ENCODE measurements at places on chromosomes 13 and 19.

DNA sequence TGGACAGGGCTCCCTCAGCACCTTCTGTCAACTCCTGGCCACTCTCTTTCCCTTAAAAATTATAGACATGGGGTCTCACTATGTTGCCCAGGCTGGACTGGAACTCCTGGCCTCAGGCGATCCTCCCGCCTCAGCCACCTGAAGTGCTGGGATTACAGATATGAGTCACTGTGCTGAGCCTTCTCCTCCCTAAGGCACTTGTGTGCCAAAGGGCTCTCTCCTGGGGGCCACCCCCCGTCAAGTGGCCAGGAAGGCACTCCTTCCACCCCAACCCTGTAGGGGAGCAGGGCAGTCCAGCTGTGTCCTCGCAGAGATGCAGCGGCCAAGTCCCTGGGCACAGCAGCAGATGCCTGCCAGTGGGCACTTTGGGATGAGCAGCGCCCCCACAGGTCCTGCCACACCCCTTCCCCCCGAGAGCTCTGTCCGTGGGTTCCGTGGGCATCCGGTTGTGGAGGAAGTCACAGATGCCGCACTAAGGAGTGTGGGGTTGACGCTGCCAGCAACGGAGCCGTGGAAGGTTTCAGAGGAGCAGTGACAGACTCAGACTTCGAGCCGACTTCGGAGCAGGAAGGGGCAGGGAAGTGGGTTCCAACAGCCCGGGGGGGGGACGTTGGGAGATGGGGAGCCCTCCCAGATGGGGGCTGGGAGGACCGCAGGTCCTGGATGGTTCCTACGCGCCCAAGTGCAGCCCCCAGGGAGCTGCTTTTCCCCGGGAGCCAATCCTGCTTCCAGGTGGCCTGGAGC is 3.3 kb upstream of the UQCR11 start:
- no peak overlapping the region for H3K4me3 ChIP-seq
- no peaks in the 10 kb centered on the region for H3K36me3 ChIP-seq
- no peaks in the 10 kb centered on the region for H3K27me3 ChIP-seq
- peaks cover 21% of the 10 kb centered on the region for H3K4me1 ChIP-seq
- no peak overlapping the region for H3K27ac ChIP-seq

DNA sequence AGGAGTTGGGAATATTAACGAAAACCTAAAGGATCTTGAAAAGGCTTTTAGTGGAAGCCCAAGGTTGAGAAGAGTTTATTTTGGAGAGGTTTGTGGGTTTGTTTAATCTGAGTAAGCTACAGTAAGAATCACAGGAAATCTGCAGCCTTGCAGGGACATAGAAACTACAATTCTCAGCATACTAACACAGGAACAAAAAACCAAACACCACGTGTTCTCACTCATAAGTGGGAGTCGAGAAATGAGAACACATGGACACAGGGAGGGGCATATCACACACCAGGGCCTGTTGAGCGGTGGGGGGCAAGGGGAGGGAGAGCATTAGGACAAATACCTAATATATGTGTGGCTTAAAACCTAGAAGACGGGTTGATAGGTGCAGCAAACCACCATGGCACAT is 8.7 kb upstream of the SIAH3 start:
- H3K36me3 ChIP-seq, result no peaks in the 10 kb centered on the region
- H3K4me1 ChIP-seq, result no peaks in the 10 kb centered on the region
- H3K27me3 ChIP-seq, result no peaks in the 10 kb centered on the region
- DNase-seq, result no peak
- no peak overlapping the region for H3K27ac ChIP-seq
- H3K4me3 ChIP-seq, result no peak overlapping the region

GRCh38 chr13:41981951-41982715 is 21.2 kb upstream of the VWA8 start:
- H3K27me3 ChIP-seq, result no peaks in the 10 kb centered on the region
- DNase-seq, result no peak
- no peak overlapping the region for H3K4me3 ChIP-seq

- H3K27me3 ChIP-seq, result no peaks in the 10 kb centered on the region
- H3K4me3 ChIP-seq, result no peak overlapping the region
- no peak for DNase-seq
- H3K36me3 ChIP-seq, result no peaks in the 10 kb centered on the region
- no peaks in the 10 kb centered on the region for H3K4me1 ChIP-seq
These were observed 6.8 kb downstream of the LILRA1 start for GRCh38 chr19:54600212-54600611.

DNA sequence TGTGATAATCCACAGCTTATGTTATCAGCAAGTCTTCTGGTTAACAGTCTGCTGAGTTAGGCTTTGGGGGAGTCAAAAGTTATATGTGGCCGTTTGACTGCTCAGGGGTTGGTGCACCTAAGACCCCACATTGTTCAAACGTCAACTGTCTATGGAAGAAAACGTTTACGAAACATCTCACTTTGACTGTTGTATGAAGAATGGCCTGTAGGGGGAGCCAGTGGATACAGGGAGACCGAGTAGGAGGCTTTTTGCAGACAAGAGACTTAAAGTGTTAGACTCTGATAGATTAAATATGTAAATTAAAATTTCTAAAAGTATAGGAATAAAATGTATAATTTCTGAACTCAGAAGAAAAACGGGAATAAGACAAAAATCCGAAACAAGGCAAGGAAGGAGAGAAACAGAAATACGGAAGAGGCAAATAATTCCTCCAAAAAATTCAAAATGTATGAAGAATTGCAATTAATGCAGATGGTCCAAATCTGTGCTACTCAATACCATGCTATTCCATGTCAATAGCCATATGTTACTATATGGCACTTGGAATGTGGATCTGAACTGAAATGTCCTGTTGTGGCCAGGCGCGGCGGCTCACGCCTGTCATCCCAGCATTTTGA is 37.8 kb downstream of the TNFSF14 start:
- H3K4me3 ChIP-seq, result no peak overlapping the region
- peak; percentile 80 for DNase-seq
- no peaks in the 10 kb centered on the region for H3K27me3 ChIP-seq
- H3K4me1 ChIP-seq, result peaks cover 3% of the 10 kb centered on the region

- no peaks in the 10 kb centered on the region for H3K27me3 ChIP-seq
- H3K4me3 ChIP-seq, result no peak overlapping the region
- no peaks in the 10 kb centered on the region for H3K36me3 ChIP-seq
- H3K27ac ChIP-seq, result no peak overlapping the region
- no peaks in the 10 kb centered on the region for H3K4me1 ChIP-seq
- no peak for DNase-seq
These were observed 458.9 kb downstream of the SLITRK1 start for GRCh38 chr13:83423381-83423780.

GRCh38 chr13:97212601-97213040 is 9.5 kb upstream of the MBNL2 start:
- no peaks in the 10 kb centered on the region for H3K36me3 ChIP-seq
- H3K4me3 ChIP-seq, result no peak overlapping the region
- no peaks in the 10 kb centered on the region for H3K27me3 ChIP-seq
- H3K27ac ChIP-seq, result no peak overlapping the region
- peak; percentile 54 for DNase-seq
- H3K4me1 ChIP-seq, result no peaks in the 10 kb centered on the region

DNA sequence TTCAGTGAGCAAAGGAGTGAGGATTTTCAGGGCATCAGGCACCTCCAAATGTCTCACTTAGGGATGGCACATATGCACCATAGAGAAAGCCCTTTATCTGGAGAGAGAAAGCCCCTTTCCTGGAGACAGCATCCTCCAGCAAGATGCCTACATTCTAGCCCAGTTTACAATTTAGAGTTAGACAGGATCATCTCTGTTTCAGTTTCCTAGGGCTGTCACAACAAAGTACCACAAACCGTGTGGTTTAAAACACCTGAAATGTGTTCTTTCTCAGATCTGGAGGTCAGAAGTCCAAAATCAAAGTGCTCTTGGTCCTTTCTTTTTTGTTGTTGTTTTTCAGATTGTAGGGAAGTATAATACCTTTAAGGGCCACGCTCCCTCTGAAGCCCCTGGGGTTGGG is 61.8 kb downstream of the MBNL2 start:
- H3K36me3 ChIP-seq, result no peaks in the 10 kb centered on the region
- H3K27ac ChIP-seq, result no peak overlapping the region
- H3K4me3 ChIP-seq, result no peak overlapping the region

- H3K4me1 ChIP-seq, result peaks cover 20% of the 10 kb centered on the region
- H3K36me3 ChIP-seq, result no peaks in the 10 kb centered on the region
- no peak for DNase-seq
- H3K4me3 ChIP-seq, result peak overlapping the region; percentile 56
- H3K27ac ChIP-seq, result no peak overlapping the region
These were observed 673 bp downstream of the CTU1 start for GRCh38 chr19:51107406-51108065.

DNA sequence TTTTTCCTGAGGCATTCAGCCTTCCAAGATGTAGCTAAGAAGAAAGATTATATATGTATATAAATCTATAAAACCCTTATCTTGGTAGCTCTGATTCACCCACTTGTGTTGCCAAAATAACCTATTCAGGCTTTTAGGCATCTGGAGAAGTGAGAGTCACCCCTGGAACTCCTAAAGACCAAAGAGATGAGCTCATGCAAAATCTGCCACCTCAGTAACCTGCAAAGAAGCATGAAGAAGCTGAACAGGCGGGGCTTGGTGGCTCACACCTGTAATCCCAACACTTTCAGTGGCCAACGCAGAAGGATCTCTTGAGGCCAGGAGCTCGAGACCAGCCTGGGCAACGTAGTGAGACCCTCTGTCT is 393.7 kb downstream of the FOXO1 start:
- no peak for DNase-seq
- peak overlapping the region; percentile 58 for H3K27ac ChIP-seq
- no peaks in the 10 kb centered on the region for H3K27me3 ChIP-seq
- H3K4me1 ChIP-seq, result peaks cover 20% of the 10 kb centered on the region
- H3K36me3 ChIP-seq, result no peaks in the 10 kb centered on the region
- no peak overlapping the region for H3K4me3 ChIP-seq

GRCh38 chr13:57925751-57926150 is 294.2 kb downstream of the PCDH17 start:
- no peak for DNase-seq
- no peaks in the 10 kb centered on the region for H3K27me3 ChIP-seq
- no peaks in the 10 kb centered on the region for H3K36me3 ChIP-seq
- H3K4me3 ChIP-seq, result no peak overlapping the region
- H3K4me1 ChIP-seq, result no peaks in the 10 kb centered on the region

GRCh38 chr13:81058916-81059290 is 718.0 kb upstream of the SPRY2 start:
- no peaks in the 10 kb centered on the region for H3K4me1 ChIP-seq
- no peak overlapping the region for H3K27ac ChIP-seq
- H3K36me3 ChIP-seq, result no peaks in the 10 kb centered on the region

- H3K36me3 ChIP-seq, result peaks cover 4% of the 10 kb centered on the region
- H3K4me3 ChIP-seq, result no peak overlapping the region
- H3K27ac ChIP-seq, result no peak overlapping the region
- H3K4me1 ChIP-seq, result peaks cover 23% of the 10 kb centered on the region
- DNase-seq, result no peak
These were observed 3.4 kb downstream of the RPL36 start for GRCh38 chr19:5693195-5694166.

DNA sequence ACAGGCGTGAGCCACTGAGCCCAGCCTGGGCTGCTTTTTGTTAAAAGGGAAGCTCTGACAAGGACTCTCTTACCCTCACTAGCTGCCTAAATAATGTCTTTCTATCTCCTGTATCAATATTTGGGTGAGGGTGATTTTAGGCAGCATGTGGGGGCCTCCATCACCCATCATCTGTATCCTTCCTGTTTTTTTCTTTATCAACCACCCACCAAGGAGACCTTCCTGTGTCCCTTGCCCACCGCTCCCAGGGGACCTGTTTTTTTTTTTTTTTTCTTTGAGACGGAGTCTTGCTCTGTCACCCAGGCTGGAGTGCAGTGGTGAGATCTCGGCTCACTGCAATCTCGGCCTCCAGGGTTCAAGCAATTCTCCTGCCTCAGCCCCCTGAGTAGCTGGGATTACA is 5.4 kb upstream of the NDUFB7 start:
- H3K27me3 ChIP-seq, result no peaks in the 10 kb centered on the region
- DNase-seq, result no peak
- H3K4me3 ChIP-seq, result no peak overlapping the region
- peaks cover 6% of the 10 kb centered on the region for H3K4me1 ChIP-seq

- peak; percentile 77 for DNase-seq
- H3K27me3 ChIP-seq, result no peaks in the 10 kb centered on the region
- H3K4me3 ChIP-seq, result peak overlapping the region; percentile 15
- no peaks in the 10 kb centered on the region for H3K36me3 ChIP-seq
These were observed 82.3 kb upstream of the C1QTNF9B start for GRCh38 chr13:23979361-23980159.

DNA sequence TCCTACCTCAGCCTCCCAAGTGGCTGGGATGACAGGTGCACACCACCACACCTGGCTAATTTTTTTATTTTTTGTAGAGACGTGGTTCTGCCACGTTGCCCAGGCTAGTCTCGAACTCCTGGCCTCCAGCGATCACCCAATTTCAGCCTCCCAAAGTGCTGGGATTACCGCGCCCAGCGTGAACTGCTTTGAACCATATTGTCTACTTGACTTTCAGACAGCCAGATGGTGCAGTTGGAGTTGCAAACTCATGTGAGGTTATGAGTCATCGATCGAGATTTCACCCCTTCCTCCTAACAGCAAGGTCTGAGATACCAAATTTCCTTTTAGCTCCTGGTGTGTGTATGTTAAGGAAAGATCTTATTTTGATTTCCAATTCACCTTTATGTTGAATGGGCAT is 2.7 kb downstream of the SLC27A1 start:
- no peaks in the 10 kb centered on the region for H3K36me3 ChIP-seq
- H3K27ac ChIP-seq, result no peak overlapping the region
- no peak overlapping the region for H3K4me3 ChIP-seq
- H3K27me3 ChIP-seq, result no peaks in the 10 kb centered on the region
- no peak for DNase-seq

DNA sequence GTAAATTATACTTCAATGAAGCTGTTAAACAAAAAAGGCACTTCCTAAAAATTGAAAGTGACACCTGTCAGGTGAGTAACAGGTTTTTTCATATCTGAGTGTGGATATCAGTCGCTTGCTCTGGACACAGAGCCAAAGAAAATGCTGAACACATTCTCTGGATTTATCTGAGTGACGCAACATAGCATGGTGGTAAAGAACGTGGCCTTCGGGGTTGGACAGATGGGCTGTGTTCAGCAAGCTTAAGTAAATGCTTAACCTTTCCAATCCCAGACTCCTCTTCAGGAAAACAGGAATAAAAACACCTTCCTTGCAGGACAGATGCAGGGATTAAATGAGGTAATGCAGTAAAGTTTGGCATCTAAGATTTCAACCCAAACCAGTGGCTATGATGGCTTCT is 132.0 kb downstream of the FOXO1 start:
- no peaks in the 10 kb centered on the region for H3K27me3 ChIP-seq
- no peak overlapping the region for H3K4me3 ChIP-seq
- DNase-seq, result peak; percentile 81
- peak overlapping the region; percentile 90 for H3K27ac ChIP-seq

- no peak overlapping the region for H3K4me3 ChIP-seq
- no peak overlapping the region for H3K27ac ChIP-seq
- DNase-seq, result no peak
- no peaks in the 10 kb centered on the region for H3K36me3 ChIP-seq
These were observed 69.3 kb downstream of the SLC6A16 start for GRCh38 chr19:49255674-49256073.

- no peak overlapping the region for H3K27ac ChIP-seq
- no peaks in the 10 kb centered on the region for H3K4me1 ChIP-seq
- DNase-seq, result no peak
- no peaks in the 10 kb centered on the region for H3K27me3 ChIP-seq
- no peaks in the 10 kb centered on the region for H3K36me3 ChIP-seq
These were observed 402.5 kb upstream of the PCDH9 start for GRCh38 chr13:67632590-67632989.

GRCh38 chr19:43957891-43958290 is 6.9 kb downstream of the ZNF221 start:
- no peaks in the 10 kb centered on the region for H3K4me1 ChIP-seq
- H3K36me3 ChIP-seq, result no peaks in the 10 kb centered on the region
- no peak for DNase-seq
- no peaks in the 10 kb centered on the region for H3K27me3 ChIP-seq
